RCC 7860 (cell line): ENCODE measurements at places on chromosomes 5 and 9.

GRCh38 chr5:119537704-119538103 is 85.4 kb downstream of the HSD17B4 start:
- DNase-seq, result no peak

DNA sequence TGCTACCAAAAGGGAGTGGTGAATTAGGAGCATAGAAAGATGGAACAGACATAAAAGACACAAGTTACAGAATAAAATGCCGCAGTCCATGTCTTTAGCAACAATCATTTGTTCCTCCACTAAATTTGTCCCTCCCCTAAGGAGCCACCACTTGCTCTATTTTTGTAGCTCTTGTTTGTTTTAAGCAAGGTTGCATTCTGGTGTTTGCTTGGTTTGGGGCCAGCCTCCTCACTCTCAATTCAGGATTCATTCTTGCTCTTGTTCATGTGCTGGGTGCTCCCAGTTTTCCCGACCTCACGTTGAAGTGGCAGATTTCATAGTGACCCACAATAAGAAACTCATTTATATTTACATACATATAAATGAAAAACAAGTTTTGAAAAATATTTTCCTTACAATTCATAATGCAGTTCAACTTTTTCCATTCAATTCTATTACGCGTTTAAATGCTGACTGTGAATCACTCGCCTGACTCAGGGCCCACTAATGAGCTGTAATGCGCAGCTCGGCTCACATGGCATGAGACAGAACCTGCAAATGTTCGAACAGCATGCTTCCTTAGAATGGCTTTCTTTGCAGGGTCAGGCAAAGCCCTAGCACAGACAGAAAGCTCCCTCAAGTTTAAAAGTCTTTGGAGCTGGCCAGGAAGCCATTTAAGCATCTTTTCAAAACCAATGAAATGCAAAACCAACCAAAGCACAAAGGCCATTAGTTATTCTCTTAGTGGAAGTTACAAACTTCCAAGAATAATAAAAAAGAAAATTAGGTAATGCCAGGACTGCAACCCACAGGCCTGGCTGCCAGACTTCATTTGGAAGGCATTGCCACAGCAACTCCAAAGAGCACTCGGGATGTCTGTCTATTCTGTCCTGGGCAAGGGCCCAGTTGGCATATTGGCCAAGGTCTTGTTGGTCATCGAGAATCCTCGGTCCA is 41.7 kb downstream of the RETREG1 start:
- DNase-seq, result peak; percentile 68

DNA sequence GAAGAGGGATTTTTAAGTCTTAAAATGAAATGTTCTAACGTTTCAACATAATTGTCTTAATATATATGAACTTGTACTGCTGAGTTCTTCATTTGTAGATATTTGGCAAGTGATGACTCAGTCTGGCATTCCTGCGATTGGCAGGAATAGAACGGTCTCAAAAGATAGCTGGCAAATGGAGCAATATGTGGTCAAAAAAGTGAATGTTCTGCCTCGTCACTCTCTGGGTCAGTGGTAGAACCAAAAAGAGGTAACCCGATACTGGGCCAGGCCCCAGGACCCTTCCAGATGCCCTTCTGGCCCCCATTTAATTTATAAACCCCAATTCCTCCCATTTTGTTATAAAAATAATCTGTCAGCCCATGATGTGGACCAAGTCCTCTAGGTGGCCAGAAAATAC is 39.2 kb downstream of the ZNF366 start:
- peak; percentile 15 for DNase-seq

GRCh38 chr9:85741095-85741874 is 469 bp downstream of the AGTPBP1 start:
- peak; percentile 23 for DNase-seq

- DNase-seq, result no peak
These were observed 9.9 kb downstream of the RBM27 start for GRCh38 chr5:146213210-146213826.

GRCh38 chr5:143052967-143053682 is 282.9 kb downstream of the ARHGAP26 start:
- DNase-seq, result no peak

GRCh38 chr9:13787234-13787833 is 507.8 kb upstream of the MPDZ start:
- DNase-seq, result no peak

DNA sequence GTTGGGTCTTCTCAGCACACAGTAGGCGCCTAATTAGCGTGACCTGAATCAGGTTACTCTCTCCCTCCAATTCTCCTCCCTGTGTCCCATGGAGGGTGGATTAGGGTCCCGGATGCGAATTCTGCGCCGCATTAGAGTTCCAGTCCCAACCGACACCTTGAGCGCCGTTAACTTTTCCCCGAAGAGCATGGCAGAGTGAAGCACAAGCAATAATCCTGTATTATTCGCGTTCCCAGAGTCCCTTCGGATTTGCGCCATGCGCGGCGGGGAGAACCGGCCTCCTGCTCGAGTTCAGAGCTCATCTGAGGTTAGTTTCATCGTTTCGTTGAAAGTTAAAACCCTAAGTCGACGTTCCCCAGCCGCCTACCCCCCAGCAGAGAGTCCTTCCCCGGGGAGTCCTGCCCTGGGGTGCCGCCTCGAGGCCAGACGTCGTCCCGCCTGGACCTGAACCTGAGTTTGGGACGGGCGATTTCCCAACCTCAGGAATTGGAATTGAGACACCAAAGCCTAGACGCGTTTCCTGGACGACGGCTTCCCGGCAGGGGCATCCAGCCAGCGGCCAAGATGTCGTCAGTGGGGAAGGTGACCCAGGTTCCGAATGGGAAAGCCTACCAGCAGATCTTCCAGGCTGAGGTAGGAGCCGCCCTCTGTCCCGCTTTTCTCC is at the start of gene CCDC180:
TSS of gene CCDC180 (plus strand) at position 160 of the 664 bp plus-strand sequence. CDS start at position 565, 405 bp downstream.
- no peak for DNase-seq

- DNase-seq, result no peak
These were observed 1.1 kb upstream of the FOXB2 start for GRCh38 chr9:77018058-77018968.

- DNase-seq, result peak; percentile 90
These were observed 18.5 kb downstream of the ATOX1 start for GRCh38 chr5:151739939-151740335.

- DNase-seq, result no peak
These were observed 479.9 kb downstream of the SPOCK1 start for GRCh38 chr5:137019229-137019628.

DNA sequence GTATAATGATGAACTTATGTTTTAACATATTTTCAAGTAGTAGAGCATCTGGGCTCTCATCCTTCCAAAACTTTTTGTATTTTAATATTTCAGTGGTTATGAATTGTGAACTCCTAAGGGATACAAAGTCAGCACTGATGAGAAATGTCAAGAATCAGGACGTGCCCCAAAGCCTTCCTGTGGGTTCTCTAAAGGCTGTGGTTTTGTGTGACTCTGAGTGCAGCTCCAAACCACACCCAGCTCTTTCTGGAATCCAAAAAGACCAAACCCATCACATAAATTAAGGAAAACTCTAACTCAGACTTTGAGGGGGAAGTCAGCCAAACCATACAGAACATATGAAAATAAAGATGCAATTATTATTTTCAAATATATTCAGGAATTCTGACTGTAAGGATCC is 40.8 kb upstream of the SMU1 start:
- no peak for DNase-seq

GRCh38 chr5:97726106-97726505 is 543.1 kb upstream of the RIOK2 start:
- DNase-seq, result no peak

- DNase-seq, result no peak
These were observed 72.4 kb upstream of the OLFM1 start for GRCh38 chr9:135015096-135015495.

DNA sequence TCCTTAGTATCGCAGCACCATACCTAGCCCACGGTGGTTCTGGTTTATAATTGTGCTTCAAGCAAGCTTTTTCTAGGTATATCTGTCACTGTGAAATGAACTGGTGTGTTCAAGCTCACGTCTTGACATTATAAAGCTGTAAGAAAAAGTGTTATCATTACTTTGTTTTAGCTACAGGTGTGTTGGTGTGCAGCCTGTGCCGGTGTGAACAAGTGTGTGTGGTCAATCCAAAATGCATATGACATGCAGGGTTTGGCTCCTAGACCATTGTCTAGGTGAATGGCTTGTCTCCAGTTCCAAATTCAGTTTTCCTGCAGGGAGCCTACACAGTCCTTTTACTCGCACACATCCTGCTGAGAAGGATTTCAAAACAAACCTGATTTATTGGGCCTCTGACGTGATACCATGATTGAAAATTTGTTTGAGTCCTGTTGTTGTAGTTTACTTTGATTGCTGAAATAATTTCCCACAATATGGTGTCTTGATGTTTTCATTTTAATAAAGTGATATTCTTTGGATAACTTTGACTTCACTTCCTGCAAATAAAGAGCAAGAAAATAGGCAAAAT is 3.7 kb downstream of the LSM11 start:
- no peak for DNase-seq

DNA sequence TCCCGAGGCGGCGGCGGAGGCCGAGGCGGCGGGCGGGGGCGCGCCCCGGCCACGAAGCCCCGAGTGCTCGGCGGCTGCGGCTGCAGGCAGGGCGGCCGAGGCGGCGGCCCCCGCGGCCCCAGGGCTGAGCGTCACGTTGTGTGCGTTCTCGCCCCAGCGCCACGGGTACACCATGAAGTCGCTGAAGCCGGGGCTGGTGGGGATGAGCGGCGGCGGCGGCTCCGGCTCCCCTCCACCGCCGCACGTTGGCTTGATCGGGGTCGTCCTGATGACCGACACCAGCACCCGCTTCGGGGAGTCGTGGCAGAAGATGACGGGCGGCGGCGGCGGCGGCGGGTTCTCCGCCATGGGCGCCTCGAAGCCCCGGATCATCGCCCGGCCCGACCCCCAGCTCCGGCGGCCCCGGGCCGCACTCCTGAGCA is 498 bp downstream of the ZNF367 start:
- DNase-seq, result no peak

DNA sequence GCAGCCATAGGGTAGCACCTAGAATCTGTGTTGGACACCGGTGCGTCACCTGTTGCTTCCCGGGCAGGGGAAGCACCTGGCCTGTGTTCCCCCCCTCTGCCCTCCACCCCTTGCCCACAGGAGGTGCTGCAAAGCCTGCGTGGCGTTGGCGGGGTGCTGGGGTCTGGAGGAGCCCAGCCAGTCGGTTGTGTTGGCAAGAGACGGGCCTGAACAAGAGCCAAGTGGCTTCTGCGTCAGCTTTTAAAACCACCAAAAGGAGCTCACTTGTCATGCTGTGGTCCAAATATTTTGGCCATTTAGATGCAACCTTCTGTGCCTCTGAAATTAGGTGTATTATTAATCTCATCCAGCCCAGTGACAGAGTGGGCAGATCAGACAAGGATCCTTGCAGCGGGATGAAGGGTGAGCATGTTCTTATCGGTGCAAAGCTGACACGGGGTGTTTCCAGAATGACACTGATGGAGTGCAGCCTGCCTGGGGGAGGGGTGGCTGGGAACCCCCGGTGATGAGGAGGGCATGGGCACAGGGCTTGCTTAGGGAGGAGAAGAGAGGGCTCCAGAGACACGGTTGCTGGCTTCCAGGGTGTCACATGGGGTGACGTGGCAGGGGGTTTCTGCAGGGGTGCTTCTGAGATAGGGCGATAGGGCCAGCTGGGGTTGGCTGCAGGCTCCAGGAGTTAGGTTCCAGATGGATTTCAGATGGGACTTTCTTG is 9.7 kb upstream of the RXRA start:
- DNase-seq, result no peak

DNA sequence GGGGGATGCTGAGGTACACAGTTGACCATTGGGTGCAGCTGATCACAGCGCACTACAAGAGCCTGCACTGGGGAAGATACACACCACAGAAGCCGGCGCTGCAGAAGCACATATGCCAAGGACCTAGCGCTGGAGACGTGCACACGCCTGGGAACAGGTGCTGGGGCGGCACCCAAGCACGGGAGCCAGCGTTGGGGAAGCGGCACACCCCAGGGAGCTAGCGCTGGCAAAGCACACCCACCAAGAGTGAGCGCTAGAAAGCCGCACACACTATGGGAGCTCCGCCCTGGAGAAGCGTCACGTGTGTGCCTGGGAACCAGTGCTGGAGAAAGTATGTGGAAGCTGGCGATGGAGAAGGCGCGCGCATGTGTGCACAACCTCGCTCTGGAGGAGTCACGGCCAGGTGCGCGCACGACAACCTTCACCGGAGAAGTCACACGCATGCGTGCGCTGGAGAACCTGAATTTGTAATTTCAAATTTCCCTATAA is 4.5 kb downstream of the FANCC start:
- DNase-seq, result peak; percentile 63

DNA sequence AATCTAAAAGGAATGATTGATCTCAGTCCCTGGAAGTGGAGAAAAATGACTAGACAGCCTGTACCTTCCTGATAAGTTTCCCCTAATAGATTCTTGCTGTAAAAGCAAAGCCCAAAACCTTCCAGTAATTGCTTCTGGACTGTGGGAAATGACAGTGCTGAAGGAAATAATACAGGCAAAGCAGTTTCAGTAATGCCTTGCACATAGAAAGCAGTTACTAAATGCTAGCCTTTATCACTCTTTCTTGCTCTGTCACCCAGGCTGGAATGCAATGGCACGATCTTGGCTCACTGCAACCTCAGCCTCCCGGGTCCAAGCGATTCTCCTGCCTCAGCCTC is 50.3 kb downstream of the MAP1B start:
- no peak for DNase-seq

- DNase-seq, result no peak
These were observed 31.5 kb upstream of the ZCCHC9 start for GRCh38 chr5:81269751-81270393.

DNA sequence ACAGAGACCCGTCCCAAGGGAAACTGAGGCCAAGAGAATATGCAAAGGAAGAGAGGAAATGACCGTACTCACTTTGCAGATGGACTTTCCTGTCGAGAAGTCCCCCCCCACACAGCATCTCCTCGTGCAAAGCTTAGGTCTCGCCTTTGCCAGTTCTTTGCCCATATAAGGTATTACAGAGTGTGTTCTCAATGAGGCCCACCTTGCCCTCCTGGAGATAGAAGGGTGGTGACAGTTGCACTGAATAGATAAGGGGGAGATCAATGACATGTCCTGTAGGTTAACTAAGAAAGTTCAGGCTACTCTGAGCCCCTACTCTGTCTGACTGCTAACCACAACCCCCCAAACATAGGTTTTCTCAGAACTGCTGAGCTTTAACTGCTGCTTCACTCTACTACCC is 68.2 kb upstream of the SPTLC1 start:
- no peak for DNase-seq

DNA sequence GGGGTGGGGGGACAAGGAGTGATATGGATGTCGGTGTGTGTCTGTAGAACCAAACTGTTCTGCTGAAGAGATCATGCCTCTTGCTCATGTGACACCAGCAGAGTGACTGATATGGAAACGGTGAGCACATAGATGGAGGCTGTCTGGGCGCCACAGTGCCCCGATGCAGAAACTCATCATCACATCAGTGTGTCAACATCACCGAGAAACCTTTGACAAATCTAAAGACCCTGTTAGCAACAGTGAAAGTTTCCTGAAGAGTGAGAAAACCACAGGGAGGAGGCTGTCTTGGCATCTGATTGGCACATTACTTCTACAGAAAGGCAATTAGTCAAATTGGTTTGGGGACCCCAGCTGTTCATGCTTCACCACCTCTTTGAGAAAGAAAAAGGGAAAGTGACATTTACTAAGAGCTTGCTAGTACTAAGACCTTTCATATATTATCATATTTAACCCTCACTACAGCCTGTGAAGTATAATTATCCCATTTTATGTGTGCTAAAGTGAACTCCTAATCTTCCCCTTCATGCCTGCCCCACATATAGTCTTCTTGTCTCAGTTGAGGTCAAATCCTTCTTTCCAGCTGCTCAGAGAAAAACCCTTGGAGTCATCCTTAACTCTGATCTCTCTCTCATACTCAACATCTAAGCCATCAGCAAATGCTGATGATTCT is 25.6 kb downstream of the CSF2 start:
- peak; percentile 20 for DNase-seq

GRCh38 chr5:132239776-132240175 is 12.1 kb upstream of the P4HA2 start:
- no peak for DNase-seq

- DNase-seq, result no peak
These were observed 134.4 kb upstream of the ABCA1 start for GRCh38 chr9:105062222-105062855.
